ENCODE measurements at places on chromosomes 3 and 15. TPM values are rescaled to one million over a fixed set of nuclear protein-coding genes. Genes with fewer than 3 reads are reported as not detected.

ALDH1A2 gene
- 25.0 TPM for total RNA-seq

SCN11A gene
- 0.09 TPM for total RNA-seq

GAP43 gene
- not detected for total RNA-seq

LEO1 gene
- 37.5 TPM for total RNA-seq

CELF6 gene
- total RNA-seq, result 0.17 TPM

MYO5C gene
- 14.3 TPM for total RNA-seq
